Cortex of kidney (tissue), 1 donor: ENCODE measurements at places on chromosomes 11 and 22.

DNA sequence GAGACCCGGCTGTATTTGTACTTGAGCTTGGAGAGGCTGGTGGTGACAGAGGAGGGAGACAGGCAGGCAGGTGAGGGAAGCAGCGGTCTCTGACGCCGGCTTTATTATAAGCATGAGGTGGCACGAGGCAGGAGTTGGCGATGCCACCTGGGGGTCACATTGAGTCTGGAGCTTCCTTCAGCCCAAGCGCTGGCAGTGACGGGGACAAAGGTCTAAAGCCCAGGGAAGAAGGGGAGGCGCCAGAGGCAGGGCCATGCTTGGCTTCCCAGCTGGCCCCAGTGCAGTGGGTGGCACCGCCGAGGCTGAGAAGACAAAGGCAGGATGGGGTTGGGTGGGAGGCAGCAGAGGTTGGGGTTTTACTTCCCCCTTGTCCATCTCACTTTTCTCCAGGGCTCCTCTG lies 4.5 kb downstream of the FXYD2 start:
- DNase-seq = no peak

GRCh38 chr11:16763746-16764145 lies 25.3 kb downstream of the C11orf58 start:
- no peak for DNase-seq

- no peak for DNase-seq
Measured at GRCh38 chr22:46965555-46966494, 203.4 kb downstream of the TBC1D22A start.

GRCh38 chr11:74299015-74299414 lies 12.4 kb downstream of the P4HA3 start:
- DNase-seq = no peak

GRCh38 chr11:112628676-112629075 lies 332.5 kb upstream of the NCAM1 start:
- DNase-seq = no peak

- DNase-seq = no peak
Measured at GRCh38 chr11:95014184-95014821, 10.8 kb upstream of the KDM4E start.

DNA sequence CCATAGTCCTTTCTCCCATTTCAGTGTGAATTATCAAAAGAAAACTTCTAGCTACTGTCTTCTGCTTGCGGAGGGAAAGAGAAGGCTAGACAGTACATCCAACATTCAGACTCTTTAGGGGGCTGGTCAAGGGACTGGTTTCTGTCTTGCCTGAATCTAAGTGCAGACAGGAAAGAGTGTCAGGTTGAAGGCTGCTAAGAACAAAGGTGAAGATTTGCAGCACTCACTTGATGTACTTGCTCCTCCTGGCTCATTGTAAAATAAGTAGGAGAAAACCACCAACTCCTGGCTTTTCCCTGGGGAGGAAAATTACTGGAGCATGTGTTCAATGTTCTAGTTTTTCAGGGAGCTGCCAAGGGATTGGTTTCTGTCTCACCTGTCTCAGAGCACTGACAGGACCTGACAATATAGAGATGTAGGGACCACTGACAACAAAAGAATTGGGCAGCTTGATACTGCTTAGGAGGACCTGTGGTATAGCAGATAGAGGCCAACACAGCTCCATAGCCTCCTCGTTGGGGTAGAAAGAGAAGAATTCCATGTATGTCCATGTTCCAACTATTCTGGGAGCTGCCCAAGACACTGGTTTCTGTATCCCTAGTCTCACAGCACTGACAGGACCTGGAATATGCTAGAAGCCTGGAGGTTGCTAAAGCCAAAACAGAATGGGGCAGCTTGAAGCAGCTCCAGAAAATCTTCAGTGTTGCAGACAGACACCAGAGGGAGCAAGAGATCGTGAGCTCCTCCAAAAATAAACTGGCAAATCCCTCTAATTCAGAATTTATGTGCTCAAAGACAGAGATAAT lies 39.7 kb upstream of the MMP12 start:
- DNase-seq = no peak

GRCh38 chr11:44775366-44775984 lies 48.7 kb downstream of the TSPAN18 start:
- DNase-seq = no peak

GRCh38 chr11:112751772-112752171 lies 209.4 kb upstream of the NCAM1 start:
- no peak for DNase-seq

GRCh38 chr11:1943576-1943975 lies 3.6 kb upstream of the MRPL23 start:
- DNase-seq = no peak

GRCh38 chr11:10858439-10859325 lies 829 bp upstream of the ZBED5 start:
- no peak for DNase-seq

GRCh38 chr11:60528934-60529333 lies 13.7 kb downstream of the MS4A13 start:
- no peak for DNase-seq

- DNase-seq = no peak
Measured at GRCh38 chr11:10441652-10442503, 13.2 kb upstream of the AMPD3 start.

DNA sequence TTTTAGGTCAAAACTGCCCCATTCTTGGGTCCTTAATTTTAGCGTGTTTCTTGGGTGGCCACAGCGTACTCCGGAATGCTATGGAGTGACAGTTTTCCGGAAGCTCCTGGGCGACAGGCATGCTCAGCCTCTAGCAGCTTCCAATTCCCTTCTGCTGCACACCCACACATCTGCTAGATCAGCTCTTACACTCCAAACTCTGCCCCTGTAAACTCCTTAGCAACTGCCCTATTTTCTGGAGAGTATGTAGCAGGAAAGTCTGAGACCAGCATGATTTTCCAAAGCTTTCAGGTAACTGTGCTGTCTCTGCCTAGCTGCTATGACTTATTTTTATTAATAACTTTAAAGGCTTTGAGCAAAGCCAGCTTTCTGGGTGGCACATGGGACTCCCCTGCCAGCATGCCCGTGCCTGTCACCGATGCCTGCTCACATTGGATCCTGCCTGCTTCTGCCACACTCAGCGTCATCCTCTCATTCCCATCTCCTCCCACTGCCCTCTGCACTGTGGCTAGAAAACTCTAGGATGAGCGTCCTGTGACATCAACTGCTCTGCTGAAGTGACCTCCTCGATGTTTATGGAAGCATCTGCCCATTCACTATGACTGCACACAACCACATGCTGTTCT lies 17.3 kb downstream of the TOLLIP start:
- no peak for DNase-seq

DNA sequence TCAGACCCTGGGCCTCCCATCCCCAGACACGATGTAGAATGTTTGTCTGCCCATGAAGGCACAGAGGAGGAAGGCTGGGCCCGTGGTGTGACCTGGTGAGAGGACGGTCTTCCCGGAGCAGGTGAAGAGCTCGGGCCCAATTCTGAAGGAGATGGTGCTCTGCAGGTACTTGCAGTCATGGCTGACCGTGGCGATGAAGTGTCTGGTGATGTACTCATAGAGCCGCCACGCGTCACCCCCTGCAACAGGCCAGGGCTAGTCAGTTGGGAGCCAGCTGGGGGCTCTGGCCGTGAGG lies 10.0 kb upstream of the PPM1F start:
- DNase-seq = no peak

- DNase-seq = no peak
Measured at GRCh38 chr11:28504555-28505110, 396.4 kb downstream of the METTL15 start.

GRCh38 chr11:109374032-109374431 lies 48.0 kb upstream of the C11orf87 start:
- DNase-seq = no peak

- no peak for DNase-seq
Measured at GRCh38 chr11:9203691-9204311, 61.3 kb downstream of the DENND5A start.

GRCh38 chr22:41539146-41540005 lies 4.9 kb downstream of the POLR3H start:
- no peak for DNase-seq

DNA sequence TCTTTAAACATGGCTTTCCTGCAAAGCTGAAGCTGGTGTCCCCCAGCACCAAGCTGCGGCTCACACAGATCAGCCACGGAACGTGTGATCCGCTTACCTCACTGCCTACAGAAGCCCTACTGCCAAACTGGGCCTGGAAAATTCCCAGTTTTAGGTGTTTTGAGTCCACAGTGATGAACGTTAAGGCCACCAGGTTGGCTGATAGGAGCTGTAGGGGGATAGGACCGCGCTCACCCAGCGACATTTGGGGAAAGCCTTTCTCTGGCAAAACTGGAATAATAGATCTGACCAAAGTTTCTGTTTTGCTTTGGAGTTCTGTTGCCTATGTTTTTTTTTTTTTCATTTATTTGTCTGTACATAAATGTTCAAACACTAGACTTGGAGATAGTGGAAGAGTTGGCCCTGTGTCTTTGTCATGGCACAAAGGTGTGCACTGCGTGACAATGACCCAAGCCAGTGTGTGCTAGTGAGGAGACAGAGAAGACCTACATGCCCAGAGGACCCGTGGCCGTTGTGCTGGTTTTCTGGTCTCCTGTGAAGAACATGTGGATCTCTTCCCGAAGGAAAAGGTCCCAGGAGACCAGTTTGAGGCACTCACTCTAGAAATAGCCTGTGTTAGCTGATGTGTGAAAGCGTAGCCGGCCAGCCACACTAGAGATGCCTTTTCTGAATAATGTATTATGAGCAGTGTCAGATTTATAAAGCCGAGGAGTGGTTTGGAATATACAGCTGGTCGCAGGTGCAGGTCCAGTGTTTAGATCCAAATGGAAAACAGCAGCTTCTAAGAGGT lies 15.0 kb downstream of the ASPHD2 start:
- no peak for DNase-seq

DNA sequence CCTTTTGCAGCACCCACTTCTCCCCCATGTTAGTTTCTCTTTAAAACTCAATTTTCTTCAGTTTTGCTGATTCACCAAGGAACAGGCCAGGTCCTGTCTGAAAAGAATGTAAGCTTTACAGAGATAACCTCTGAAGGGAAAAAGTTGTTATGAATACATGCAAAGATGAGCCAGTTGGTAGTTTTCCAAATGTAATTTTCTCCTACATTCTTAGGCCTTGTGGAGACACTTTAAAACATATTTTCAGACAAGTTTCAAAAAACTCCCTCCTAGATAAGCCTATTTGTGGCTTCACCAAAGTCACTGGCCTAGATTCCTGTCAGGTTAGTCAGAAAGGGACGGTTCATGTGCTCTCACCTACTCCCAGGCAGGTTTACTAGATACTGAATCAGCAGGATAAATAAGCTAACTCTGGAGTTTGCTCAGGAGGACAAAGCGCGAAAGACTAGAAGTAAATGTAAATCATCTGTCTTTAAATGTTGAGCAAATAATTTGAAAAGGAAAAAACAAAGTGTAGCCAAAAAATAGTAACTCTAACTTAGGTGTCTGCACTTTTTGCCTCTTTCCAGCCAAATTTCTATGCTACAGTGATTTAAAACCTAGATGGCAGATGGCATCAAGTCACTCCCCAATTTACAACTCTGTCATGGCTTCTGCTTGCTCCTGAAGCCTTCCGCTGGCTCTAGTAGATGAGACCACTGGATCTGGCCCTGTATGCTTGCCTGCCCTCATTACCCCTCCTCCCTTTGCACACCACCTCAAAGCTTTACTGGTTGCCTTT lies 4.9 kb upstream of the ATP6V1E1 start:
- no peak for DNase-seq

DNA sequence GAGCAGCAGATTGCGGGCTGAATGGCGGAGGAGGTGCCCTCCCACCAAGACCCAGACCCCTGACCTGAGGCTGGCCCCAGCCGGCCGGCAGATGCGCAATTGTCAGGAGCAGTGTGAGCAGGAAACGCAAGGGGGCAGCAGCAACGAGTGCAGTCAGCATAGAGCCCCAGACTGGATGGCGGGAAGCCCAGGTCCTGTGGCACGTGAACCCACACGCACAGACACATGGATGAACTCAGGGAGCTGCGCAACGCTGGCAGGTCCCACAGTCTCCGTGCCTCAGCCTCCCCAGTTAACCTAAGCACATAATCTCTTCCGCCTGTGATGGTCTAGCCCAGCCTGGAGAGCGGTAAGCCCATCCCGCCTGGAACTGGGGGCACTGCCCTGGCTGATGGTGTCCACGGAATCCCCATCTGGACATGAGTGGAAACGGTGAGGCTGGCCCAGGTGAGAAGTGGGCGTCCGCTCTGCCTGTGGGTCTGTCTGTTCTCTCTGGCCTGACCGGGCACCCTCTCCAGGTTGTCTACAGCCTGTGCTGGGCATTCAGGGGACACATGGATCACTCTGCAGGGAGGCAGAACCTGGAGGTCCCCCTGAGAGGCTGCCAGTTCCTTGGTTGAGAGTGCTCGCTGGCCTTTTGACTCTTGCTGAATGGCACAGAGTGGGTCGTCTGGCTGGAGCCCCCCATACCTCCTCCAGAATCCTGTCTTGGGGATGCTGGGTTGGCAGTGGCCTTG lies 626 bp upstream of the TBX10 start:
- DNase-seq = no peak

- DNase-seq = no peak
Measured at GRCh38 chr11:111461460-111462235, 50.5 kb downstream of the BTG4 start.

GRCh38 chr11:132455044-132455443 lies 1077.3 kb downstream of the OPCML start:
- no peak for DNase-seq

DNA sequence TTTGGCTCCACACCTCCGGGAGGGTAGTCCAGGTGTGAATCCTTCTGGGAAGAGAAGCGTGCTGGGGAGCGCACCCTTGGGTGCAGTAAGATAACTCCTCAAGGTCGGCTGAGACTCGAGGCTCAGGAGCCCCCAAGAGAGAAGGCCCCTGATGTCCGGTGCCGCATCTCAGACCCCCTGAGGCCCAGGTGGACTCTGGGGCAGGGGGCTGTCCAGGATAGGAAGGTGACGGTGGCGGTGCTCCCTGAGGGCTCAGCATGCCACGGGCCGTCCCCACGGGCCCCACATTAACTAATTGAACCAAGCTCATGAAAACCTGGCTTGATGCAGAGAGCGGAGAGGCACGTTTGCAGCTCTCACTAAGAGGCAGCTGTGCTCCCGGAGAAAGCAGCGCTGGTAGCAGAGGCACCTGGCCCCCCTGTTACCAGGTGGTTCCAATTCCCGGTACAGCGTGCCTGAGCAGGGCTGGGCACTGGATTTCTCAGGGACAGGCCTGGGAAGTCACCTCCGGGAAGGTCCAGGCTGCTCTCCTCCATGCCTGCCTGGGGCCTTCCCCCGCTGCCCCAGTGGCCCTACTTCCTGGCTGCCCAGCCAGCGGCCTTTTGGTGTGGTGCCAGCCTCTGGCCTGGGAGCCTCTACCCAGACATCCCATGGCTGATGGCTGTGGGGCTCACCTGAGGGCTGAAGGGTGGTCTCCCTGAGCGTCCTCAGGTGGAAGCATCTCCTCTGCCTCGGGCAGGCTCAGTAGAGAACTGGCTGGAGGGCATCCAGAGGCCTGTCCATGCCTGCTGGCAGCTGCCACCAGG lies 1.1 kb downstream of the KCNQ1 start:
- DNase-seq = no peak

DNA sequence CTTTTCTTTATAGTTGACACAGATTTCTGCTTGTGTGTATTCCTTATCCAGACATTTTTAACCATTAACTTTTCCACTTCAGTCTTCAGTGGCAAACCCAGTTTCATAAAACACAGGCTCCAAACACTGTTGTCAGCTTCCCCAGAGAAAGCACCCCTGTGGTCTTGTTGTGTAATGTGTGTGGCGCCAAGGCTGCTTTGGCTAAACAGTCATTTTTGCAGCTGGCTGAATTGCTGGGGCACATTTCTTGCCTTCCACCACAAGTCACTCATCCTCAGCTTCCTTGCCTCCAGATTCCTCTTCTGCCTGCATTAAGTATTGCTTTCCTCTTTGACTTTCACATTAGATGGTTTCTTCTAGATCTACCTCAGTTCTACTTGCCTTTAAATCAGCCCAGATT lies 40.5 kb downstream of the ARHGAP1 start:
- no peak for DNase-seq
